ENCODE measurements at places on chromosomes 11 and 22.

DNA sequence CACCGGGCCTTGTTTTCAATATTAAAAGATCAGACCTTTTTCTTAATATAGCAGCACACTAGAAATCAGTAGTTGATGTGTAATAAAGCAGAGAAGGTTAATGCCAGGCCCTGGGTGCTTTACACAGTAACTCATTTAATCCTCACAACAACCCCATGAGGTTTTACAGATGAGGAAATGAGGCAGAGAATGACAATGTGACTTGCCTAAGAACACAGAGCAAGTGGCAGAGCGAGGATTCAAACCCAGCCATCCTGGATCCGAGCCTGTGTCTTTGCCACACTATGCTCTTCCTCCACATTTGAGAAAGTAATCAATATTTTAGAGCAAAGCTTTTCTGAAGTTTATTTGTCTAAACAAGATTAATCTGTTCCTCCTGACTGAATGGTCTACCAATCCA is 7.2 kb downstream of the JAML start:
- no peaks in the 10 kb centered on the region for H3K36me3 ChIP-seq
- no peak overlapping the region for H3K4me3 ChIP-seq
- H3K4me1 ChIP-seq = peaks cover 15% of the 10 kb centered on the region

- no peak overlapping the region for H3K27ac ChIP-seq
- no peak for DNase-seq
- peaks cover 95% of the 10 kb centered on the region for H3K27me3 ChIP-seq
- no peak overlapping the region for H3K4me3 ChIP-seq
- no peaks in the 10 kb centered on the region for H3K36me3 ChIP-seq
Observed at GRCh38 chr11:70140711-70141485, 62.2 kb upstream of the FADD start.

- no peak overlapping the region for H3K4me3 ChIP-seq
- H3K27ac ChIP-seq = no peak overlapping the region
- H3K27me3 ChIP-seq = no peaks in the 10 kb centered on the region
- no peaks in the 10 kb centered on the region for H3K4me1 ChIP-seq
Observed at GRCh38 chr11:128786507-128786906, 80.6 kb downstream of the KCNJ1 start.

- H3K4me3 ChIP-seq = no peak overlapping the region
- peaks cover 14% of the 10 kb centered on the region for H3K4me1 ChIP-seq
- H3K27me3 ChIP-seq = peaks cover 24% of the 10 kb centered on the region
- no peaks in the 10 kb centered on the region for H3K36me3 ChIP-seq
Observed at GRCh38 chr11:67379061-67380058, 6.0 kb upstream of the CLCF1 start.

GRCh38 chr11:108221911-108222573 is 396 bp downstream of the NPAT start:
- H3K36me3 ChIP-seq = no peaks in the 10 kb centered on the region
- peak overlapping the region; percentile 76 for H3K4me3 ChIP-seq
- no peak for DNase-seq
- H3K27ac ChIP-seq = peak overlapping the region; percentile 92
- H3K4me1 ChIP-seq = peaks cover 21% of the 10 kb centered on the region

All from MM.1S (cell line).